ENCODE measurements at places on chromosomes 13 and 19.

GRCh38 chr19:9552536-9553274 lies 14.3 kb upstream of the ZNF426 start:
- DNase-seq: no peak

DNA sequence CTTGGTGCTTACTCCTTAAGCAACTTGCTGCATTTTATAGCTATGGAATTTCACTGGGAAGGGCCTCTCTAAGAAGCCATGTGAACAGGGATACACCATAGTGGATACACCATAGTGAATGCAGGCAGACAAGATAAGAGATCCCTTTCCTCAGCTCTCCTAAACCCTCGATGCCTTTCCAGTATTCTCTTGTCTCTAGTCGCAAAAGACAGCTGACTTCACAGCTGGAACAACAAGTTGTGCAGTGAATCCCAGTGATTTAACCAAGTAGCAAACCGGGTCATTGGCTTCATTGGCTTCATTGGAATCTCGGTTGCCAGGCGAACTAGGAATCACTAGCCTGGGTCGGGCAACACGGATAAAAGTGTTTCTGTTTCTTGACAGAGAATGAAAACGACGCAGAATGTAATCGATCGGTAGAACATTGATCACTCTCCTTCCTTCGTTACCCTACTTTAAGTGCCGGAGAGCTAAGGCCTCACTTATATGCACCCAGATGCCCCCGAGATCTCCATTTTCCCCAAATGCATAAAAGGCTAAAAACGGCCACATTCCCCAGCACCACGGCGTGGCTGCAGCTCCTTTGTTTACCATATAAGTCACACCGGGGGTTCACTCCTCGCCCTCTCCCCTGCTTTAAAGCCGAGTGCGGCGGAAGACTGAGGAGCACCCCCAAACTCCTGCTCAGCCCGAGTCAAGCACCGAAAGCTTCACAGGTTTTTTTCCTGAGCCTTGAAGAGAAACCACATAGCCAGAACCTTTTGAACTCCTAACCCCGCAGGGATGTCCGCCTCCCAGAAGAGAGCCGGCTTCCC lies 674 bp downstream of the TRPC4 start:
- no peak for DNase-seq

- peak; percentile 90 for DNase-seq
These were observed at the start of gene KCNK6 for GRCh38 chr19:38319421-38320258. Gene KCNK6 (plus strand): TSS chr19:38319845. CDS start chr19:38319951, 106 bp downstream.

GRCh38 chr13:98416408-98416807 lies 160.5 kb downstream of the STK24 start:
- DNase-seq: peak; percentile 83

DNA sequence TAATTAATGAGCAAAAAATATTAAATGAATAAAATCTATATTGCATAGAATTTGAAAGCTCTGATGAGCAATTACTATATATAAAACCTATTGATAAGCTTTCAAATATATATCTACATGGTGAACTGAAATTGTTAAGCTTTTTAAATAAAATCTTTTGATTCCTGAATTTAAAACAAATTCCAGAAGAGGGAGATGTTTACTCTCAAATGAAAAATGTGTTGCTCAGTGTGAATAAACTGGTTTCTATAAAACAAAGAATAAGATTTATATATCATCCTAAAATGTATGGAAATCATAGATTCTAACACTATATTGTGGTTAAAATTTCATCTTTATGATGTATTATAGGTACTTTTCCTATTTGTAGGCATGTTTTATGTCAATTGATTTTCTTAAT lies 171.5 kb upstream of the SLITRK6 start:
- no peak for DNase-seq

- DNase-seq: no peak
These were observed 692.7 kb downstream of the UQCRFS1 start for GRCh38 chr19:28519952-28520861.

DNA sequence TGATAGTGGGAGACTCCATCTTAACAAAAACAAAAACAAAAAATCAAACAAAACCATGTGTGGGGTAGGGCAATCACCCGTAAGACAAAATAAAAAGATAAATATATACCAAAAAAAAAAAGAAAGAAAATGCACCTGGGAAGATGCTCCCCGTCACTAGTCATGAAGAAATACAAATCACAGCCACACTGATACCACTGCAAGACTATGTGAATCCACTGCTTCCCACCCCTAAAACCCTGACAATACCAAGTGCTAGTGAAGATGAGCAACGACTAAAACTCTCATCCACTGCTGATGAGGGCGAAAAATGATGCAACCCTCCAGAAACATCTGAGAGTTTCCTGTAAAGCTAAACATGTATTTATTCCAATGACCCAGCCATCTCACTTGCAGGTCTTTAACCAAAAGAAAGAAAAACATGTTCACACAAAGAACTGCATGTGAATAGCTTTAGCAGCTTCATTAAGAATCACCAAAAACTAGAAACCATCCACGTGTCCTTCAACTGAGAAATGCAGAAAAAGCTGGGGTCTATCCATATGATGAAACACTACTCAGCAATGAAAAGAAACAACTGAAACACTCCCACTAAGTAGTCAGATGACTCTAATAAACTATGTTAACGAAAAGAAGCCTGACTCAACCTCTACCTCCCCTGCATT lies 31.7 kb downstream of the BRD4 start:
- DNase-seq: no peak

DNA sequence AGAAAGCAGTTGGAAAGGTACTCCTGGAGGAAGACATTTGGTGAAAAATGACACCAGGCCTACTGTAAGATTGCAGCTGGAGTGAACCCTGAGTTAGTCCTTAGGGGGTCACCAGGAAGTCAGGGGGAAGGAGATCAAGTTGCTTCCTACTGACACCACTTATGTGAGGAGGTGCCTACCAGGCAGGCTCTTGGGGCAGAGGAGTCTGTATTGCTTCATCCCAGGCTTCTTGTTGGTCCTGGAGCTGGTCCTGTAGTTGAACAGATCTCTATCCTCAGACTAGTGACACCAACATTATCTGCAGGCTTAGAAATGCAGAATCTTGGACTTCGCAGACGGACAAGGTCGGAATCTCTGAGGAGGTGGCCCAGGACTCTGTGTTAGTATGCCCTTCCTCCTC lies 116.0 kb upstream of the ARGLU1 start:
- DNase-seq: no peak

DNA sequence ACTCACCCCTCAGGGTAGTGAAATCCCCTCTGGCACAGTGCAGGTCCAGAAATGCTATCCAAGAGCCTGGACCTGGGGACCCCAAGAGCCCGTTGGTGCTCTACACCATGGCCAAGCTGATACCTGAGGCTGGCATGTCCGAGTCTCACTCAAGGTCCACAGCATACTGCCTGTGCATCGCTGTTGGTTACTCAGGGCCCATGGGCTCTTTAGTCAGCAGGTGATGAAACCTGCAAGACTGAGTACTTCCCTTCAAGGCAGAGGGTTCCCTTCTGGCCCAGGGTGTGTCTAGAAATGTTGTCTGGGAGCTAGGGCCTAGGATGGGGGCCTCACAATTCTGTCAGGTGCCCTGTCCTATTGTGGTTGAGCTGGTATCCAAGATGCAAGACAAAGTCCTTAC lies 19.6 kb upstream of the KBTBD7 start:
- no peak for DNase-seq

DNA sequence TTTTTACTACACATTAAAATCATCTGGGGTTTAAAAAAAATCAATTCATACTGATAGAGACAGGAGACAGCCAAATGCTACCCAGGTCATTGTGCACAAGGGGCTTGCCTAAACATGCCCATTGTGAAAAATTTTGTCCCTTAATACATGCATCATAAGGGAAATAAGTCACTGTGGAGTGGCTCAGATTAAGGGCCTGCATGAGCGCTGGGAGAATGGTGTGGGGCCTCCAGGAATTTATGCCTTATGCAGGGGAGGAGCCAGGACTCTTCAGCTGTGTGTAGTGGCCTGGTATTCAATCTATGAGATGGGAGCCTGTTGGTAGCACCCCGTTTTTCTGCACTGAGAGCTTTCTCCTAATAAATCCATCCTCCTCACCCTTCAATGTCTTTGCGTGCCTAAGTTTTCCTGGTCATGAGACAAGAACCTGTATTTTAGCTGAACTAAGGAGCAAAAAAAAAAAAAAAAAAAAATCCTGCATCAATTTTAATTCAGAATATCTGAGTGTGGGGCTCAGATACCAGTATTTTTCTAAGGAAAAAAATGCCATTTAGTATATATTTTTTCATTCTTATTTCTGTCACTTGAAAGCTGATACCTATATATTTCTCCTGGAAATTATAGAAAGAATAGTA lies 997.6 kb upstream of the ATXN8OS start:
- DNase-seq: no peak

GRCh38 chr19:17337675-17338432 lies 501 bp downstream of the GTPBP3 start:
- peak; percentile 51 for DNase-seq

- no peak for DNase-seq
These were observed 99.5 kb downstream of the ZNF675 start for GRCh38 chr19:23587546-23587945.

GRCh38 chr19:2627319-2627829 lies 75.1 kb downstream of the GNG7 start:
- DNase-seq: no peak

GRCh38 chr13:48318821-48319511 lies 15.4 kb downstream of the RB1 start:
- DNase-seq: peak; percentile 52

DNA sequence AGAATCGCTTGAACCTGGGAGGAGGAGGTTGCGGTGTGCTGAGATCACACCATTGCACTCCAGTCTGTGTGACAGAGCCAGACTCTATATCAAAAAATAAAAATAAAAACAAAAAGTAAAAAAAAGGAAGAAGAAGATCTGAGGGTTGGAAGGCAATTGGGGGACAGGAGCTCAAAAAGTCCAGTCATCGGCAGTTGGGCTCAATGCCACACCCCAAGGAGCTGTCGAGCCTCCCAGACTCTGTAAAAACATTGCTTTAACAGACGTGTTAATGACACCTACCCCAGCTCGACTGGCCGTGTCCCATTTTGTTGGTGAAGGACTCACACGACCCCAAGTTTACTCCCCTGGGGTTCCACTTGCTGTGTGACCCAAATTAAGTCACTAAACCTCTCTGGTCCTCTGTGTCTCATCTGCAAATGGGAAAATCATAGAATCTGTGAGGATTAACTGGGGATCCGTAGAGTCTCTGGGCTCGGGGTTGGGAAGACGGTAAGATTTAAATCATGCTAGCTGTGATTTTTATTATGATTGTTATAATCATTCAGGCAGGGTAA lies 7.0 kb downstream of the GNA15 start:
- no peak for DNase-seq

- peak; percentile 76 for DNase-seq
These were observed 12.5 kb downstream of the CAPN12 start for GRCh38 chr19:38731654-38732301.

DNA sequence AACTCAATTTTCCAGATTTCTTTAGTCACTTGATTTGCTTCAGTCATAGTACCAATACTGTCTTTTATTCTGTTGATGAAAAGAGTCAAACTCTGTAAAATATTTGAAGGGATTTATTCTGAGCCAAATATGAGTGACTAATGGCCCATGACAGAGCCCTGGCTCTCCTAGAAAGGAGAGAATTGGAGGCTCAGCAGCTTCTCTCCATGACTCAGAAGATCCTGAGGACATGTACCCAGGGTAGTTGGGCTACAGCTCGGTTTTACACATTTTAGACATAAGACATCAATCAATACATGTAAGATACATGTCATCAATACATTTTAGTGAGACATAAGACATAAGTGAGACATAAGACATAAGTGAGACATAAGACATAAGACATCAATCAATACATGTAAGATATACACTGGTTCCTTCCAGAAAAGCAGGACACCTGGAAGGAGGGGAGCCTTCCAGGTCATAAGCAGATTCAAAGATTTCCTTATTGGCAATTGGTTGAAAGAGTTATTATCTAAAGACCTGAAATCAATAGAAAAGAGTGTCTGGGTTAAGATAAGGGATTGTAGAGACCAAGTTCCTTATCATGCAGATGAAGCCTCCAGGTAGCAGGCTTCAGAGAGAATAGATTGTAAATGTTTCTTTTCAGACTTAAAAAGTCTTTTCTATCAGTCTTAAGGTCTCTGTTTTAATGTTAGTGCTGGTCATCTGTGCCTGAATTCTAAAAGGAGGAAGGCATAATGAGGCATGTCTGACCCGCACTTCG lies 179.8 kb upstream of the RFC3 start:
- DNase-seq: no peak

GRCh38 chr19:782185-782877 lies 14.9 kb upstream of the PTBP1 start:
- DNase-seq: no peak

DNA sequence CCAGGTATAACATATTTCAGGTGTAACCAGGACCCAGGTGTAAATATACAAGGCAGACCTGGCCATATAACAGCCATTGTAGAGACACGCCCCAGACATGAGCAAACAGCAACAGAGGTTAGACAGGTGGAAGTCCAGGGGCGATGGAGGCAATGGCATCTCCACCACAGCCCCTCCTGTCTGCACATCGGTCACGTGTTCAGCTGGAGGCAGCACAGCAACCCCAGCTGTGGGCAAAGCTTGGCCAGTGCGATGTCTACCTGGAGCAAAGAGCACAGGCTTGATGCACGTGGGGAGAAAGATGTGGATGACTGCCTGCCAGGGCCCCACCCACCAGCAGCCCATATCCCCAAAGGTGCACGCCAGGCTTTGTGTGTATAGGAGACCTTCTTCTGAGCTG lies 4.4 kb downstream of the CYP4F2 start:
- DNase-seq: peak; percentile 73

DNA sequence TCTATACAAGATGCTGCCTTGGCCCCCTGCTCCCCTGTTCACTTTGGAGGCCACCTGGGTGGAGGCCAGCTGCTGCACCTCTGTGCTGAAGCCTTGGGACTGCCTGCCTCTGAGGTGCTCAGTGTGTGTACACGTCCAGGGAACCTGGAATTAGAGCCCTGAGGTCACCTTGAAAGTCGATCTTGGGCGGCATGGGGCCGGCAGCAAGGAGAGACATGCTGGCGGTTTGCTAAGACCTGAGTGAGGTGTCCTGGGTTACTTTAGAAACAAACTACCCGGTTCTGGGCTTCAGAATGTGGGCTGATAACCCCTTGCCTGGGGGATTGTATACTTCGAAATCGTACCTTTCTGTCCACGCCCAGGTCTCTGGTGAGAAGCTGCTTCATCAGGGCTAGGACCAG lies 25.5 kb downstream of the TSSK6 start:
- DNase-seq: no peak

DNA sequence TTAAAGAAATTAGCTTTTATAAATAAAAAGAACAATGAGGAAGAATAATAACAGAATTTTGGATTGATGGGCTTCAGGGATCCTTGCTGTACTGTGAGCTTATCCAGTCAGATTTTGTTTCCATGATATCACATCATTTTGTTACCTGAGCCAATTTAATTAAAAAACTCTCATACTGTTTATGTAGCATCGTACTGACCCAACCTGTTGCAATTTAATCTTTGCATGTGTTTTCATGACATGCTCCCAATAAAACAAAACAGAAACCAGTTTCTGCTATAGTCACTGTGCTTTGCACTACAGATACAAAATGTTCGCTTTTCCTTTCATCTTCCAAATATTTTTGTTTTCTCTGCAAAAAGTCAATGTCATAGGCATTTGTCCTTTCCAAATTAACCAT lies 109.7 kb upstream of the RNF113B start:
- no peak for DNase-seq
